Non-pigmented ciliary epithelial cell (primary cell): ENCODE measurements at places on chromosomes 11 and 22.

GRCh38 chr11:69325446-69325845, 31.5 kb downstream of the MYEOV start:
- no peak for DNase-seq

- no peak for DNase-seq
Observed at GRCh38 chr11:114075891-114076441, 16.5 kb downstream of the ZBTB16 start.

DNA sequence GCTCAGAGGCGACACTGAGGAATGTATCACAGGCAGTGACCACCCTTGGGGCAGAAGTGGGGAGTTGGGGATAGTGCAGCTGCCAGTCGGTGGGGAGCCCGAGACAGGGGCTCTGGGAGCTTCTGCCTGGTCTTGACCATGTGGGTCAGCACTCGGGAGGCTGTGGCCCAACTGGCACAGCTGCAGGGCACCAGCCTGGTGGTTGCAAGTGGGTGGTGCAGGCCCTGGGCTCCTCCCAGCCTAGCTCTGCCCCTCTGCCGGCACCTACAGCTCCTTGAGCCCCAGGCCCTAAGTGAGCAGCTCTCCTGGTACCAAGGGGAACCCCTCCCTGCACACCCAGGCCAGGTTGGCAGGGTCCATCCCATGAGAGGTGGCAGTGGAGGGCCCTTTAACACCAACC, 12.6 kb upstream of the RASL10A start:
- DNase-seq = no peak

DNA sequence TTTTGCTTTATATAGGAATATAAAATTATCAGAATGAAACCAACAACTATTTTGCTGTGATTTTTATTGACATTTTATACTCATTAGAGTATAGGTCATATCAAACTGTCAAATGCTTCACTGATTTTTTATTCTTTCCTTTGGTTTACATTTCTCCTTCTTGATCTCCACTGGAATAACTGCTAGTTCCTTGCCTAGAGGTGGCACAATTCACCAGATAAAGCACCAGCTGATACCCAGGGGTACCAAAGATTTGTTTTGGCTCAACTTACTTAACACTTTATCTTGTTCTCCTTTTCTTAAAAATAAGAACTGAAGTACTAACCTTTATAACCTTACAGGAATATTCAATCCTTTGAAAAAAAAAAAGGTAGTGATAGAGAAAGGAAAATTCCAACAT, 725.1 kb upstream of the CHORDC1 start:
- DNase-seq = no peak

GRCh38 chr11:67436459-67437081, 912 bp downstream of the PTPRCAP start:
- no peak for DNase-seq

DNA sequence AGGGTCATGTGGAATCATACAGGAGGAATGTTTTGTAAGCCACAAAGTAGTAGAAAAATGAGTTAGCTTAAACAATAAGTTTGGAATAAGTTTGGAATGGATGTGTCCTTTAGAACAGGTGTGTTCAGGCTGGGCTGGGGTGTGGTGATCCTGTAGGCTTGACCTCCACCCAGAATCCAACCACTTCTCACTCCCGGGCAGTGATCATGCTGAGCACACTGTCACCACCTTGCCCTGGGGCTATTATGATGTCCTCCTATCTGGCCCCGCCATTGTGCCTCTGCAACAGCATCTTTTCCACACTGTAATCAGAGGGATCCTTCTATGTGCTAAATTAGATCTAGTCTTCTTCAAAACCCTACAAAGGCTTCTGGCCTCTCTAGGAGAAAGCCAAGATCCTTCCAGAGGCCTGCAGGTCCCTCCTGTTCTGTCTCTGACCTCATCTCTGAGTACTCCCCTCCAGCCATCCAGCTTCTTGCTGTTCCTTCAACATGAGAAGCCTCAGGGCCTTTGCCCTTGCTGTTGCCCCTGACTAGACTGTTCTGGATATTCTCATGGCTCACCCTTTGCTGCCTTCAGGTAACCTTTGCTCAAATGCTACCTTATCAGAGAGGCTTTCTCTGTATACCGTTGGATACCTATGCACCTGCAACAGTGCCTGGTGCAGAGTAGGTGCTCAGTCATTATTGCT, 18.8 kb upstream of the ACCSL start:
- no peak for DNase-seq

- DNase-seq = no peak
Observed at GRCh38 chr22:30014244-30014643, 66.0 kb upstream of the HORMAD2 start.

DNA sequence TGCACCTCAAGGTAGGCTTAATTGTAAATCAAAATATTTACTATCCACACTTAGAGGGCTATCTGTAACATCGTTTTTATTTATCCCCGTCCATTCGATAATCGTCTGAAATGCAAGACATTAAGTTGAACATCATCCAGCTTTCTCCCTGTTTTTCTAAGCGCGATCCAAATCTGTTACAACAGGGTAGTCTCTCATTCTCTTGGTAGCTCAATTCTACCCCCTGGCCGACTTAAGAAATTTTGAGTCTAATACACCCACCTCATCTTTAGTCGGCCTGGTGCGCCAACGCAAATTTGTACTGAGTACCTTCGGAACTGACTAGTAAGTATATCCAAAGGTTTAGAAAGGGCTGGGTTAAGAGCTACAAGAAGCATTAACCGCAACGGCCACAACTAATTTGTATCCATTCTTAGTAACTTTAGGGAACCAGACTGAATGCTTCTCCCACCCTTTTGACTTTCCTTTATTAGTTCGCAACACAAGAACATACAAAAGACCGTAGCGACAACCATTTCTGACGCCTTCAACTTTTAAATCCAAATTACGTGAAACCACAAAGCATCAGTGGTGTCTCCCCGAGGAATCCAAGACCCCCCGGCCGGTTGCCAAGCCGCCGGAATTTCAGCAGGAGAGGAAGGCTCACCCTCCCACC, 1.0 kb upstream of the ZNF143 start:
- DNase-seq = no peak

DNA sequence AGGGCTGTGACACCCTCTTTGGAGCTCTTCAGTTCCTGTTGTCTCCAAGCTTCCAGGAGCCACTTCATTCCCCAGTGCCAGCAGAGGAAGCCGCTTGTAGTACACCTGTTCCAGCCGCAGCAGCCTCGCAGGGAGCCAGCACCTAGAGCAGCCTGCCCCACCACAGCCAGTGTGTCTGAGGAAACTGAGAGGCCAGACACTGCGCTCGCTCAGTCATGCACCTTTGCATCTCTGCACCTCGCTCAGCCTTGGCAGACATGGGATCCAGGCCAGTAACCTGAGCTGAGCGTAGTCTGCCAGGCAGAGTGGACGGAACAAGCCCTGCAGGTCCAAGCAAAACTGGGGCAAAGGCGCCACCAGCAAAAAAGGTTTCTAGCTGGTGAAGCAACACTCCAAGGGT, 1072.1 kb downstream of the JRKL start:
- no peak for DNase-seq

GRCh38 chr22:37172266-37173245, 15.5 kb downstream of the C1QTNF6 start:
- DNase-seq = no peak

- DNase-seq = no peak
Observed at GRCh38 chr11:128943428-128943976, 831 bp upstream of the TP53AIP1 start.

- DNase-seq = no peak
Observed at GRCh38 chr11:75714211-75714610, 3.4 kb upstream of the MOGAT2 start.

DNA sequence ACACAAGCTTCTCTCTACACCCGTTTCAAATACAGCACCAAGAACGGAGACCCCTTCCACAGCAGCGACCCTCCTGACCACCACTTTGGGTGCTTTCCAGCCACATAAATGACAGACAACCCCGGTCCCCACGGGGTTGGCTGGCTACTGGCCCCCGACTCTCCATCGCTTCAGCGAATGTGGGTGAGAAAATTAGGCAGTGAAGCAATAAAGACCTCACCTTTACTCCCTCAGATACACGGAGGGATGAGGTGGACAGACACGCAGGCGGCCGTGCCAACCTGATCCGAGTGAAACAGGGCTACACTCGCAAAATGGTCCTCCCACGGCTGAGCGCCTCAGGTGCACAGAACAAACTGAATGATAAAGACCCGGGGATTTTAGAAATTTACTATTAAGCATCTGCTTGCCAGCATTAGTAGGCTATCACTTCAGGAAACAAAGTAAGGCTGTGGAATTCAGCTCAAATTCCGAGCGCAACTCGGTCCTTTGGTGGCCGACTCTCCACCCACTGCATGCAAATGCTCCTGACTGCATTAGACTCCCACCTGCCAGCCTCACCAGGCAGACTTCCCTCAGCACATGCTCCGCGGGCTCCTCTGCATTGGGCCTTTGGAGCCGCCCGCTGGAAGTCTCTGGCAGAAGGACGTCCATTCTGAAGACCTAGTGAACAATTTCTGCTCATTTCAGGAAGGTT, 12.8 kb upstream of the EFCAB6 start:
- no peak for DNase-seq

DNA sequence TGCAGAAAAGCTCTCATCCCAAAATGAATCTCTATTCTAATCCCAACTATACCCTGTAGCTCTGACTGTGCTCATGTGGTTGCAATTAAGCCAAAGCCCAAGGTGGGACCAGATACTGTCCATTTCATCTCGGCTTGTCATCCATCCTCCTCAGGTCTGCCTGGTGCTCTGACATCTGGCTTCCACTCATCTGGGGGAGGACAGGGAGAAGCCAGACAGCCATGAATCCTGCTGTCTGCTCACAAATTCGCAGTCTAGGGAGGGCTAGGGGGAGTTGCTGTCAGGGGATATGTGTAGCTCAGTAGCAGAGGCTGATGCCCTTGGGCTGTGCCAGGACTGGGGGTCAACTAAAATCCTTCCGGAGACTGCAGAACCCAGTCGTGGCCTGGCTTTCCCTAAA, 167.1 kb downstream of the ETS1 start:
- no peak for DNase-seq

GRCh38 chr11:5705688-5706087, 16.1 kb downstream of the TRIM22 start:
- no peak for DNase-seq

- no peak for DNase-seq
Observed at GRCh38 chr11:66462911-66463310, 3.8 kb upstream of the PELI3 start.

- DNase-seq = no peak
Observed at GRCh38 chr11:108586600-108586999, 7.0 kb downstream of the EXPH5 start.

DNA sequence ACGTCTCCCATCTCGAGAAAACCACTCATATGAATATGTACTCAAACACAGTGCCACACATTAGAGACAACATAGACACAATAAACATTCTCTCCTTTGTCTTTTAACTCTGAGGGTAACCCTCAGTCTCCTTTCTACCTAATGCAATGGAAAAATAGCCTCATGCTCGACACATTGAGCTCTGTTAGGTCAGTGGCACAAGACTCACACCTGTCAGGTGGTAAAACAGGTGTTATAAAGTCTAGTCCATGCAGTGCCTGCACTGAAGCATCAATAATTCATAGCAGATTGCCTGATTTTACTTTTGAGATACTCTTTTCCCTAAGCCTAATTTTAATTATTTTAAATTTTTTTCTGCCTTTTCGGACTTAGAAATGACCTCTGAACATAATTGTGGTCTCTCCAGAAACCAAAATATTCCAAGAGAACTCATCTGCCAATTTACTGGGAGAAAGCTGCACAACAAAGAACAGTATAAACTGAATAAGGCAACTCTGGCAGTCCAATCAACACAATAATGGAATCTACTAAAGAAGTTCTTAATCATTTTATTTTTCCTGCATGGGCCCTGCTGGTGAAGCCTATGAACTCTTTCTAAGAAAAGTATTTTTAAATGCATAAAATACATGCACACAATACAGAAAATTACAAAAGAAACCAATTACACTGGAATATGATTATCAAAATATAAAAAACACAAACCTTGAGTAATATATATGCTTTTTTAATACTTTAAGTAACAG, 9.9 kb downstream of the RDX start:
- no peak for DNase-seq

GRCh38 chr11:109696191-109696897, 274.4 kb downstream of the C11orf87 start:
- DNase-seq = no peak

DNA sequence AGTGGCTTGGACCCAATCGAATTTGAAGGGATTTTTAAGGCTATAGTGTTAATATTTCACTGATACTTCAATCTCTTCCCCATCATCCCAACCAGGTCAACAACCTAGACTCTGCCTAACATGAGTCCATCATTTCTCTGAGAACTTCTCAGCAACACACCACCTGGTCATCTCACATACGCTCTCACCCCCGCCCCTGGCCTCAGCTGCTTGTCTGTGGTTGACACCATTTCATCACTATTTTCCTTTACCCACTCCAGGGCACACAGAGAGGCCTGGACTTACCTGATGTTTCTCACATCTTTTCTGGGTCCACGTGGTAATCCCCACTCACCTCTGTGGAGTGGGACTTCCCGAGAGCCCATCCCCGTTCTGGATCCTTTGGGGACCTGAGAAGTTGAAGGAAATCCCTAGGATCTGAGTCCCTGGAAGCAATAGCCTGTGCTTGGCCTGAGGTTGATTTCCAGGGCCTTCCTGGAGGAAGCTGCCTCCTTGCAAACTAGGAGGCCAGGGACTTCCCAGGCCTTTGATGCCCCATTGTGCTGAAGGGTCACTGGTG, 3.2 kb downstream of the P2RX3 start:
- DNase-seq = no peak

- DNase-seq = peak; percentile 36
Observed at GRCh38 chr11:3022300-3022967, 30.3 kb upstream of the NAP1L4 start.

DNA sequence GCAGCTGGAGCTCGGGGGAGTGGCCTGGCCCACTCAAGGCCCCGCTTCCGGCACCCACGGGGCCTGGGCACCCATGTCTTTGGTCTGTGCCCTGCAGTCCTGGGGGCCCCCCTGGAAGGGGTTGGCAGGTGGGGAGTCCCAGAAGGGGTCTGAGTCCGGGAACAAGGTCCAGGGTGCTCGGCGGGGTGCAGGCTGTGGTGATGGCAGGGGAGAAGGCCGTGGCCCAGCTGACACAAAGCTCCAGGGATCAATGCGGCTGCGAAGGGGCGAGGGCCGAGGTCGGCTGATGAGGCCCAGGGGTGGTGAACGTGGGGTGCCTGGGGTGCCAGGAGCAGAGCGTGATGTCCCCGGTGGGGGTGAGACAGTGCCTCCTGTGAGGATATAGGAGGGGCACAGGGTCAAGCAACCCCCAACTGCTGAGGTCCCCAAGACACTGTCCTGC, 2.7 kb upstream of the KCNK7 start:
- no peak for DNase-seq
